ENCODE measurements at places on chromosomes 2 and 18.

DNA sequence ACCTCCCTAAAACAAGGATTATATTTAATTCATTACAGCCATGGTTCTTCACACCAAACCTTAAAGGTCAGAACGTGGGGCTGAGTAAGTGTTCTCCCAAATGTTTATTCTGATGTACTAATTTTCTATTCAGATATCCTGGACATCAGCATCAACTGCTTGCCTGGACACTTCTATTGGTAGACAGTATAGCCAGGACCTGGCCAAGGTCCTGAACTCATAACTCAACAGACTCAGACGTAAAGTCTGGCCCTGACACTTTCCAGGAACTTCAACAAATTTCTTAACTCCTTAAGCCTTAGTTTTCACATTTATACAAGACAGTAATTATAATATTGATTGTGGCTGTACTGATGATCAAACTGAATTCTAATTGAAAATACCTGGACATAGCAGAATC is 89.1 kb downstream of the AKAIN1 start:
- DNase-seq: no peak

GRCh38 chr2:29765721-29766120 is 155.7 kb downstream of the ALK start:
- DNase-seq: no peak

GRCh38 chr2:233240897-233241296 is 10.6 kb upstream of the ATG16L1 start:
- DNase-seq: no peak

GRCh38 chr2:46248171-46248570 is 49.0 kb upstream of the EPAS1 start:
- no peak for DNase-seq

DNA sequence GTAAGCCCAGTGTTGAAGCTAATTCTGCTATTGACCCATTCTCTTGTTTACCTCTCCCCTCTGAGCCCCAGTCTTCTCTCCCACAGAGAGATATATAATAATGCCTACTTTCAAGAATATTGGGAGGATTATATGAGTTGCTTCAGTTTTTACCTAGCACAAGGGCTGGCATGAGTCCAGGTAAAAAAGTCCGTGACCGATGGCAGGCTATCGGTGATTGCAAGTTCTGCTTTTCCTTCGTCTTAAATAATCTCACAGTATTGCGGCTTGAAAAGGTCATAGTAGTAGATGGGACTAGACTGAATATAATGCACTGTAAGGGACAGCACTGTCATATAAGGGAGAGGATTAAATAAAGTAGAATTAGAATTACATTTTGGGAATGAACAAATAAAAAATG is 77.6 kb downstream of the KIF5C start:
- DNase-seq: no peak

DNA sequence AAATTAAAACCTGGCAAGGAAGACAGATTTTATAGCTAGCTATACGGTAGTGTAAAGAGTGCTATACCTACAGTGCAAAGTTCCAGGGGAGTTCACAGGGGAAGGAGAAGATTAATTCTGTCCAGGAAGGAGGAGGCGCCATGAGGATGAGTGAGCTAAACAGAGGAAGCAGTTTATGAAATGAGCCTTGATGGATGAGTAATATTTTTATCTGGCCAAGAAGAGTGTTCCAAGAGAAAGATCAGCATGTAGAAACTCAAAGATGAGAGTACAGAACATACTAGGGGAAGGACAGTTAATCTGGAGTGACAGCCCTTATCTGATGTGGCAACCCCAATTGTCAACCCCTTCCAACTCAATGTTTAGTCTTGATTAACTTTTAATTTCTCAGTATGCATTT is 54.8 kb downstream of the CDH20 start:
- no peak for DNase-seq

GRCh38 chr2:181459621-181460021 is 2.4 kb downstream of the ITGA4 start:
- no peak for DNase-seq

GRCh38 chr2:53913721-53914120 is 54.0 kb upstream of the GPR75 start:
- no peak for DNase-seq

DNA sequence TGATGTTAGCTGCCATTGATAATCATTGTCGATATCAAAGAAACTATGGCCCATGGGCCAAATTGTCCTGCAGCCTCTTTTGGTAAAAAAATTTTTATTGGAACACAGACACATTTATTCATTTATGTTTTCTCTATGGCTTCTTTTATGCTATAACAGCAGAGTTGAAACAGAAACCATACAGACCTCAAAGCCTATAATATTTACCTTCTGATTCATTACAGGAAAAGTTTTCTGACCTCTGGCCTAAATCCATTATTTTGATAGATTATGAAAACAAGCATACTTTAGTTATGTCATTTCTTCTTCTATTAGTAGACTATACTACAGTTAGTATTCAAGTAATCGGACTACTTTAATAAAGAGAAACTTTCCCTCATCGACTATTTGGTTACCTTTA is 349.7 kb upstream of the GALNT5 start:
- no peak for DNase-seq

GRCh38 chr2:10161206-10161931 is 38.8 kb downstream of the RRM2 start:
- DNase-seq: no peak

- no peak for DNase-seq
Observed at GRCh38 chr2:224407241-224407701, 5.4 kb upstream of the FAM124B start.

- no peak for DNase-seq
Observed at GRCh38 chr18:5955861-5956260, 60.5 kb upstream of the TMEM200C start.

GRCh38 chr18:78873926-78874500 is 105.6 kb upstream of the SALL3 start:
- DNase-seq: no peak

GRCh38 chr2:51881673-51882072 is 849.7 kb upstream of the NRXN1 start:
- no peak for DNase-seq

GRCh38 chr2:45780541-45781463 is 129.3 kb downstream of the PRKCE start:
- no peak for DNase-seq

- DNase-seq: peak; percentile 46
Observed at GRCh38 chr18:58032233-58032632, 11.8 kb upstream of the NEDD4L start.

DNA sequence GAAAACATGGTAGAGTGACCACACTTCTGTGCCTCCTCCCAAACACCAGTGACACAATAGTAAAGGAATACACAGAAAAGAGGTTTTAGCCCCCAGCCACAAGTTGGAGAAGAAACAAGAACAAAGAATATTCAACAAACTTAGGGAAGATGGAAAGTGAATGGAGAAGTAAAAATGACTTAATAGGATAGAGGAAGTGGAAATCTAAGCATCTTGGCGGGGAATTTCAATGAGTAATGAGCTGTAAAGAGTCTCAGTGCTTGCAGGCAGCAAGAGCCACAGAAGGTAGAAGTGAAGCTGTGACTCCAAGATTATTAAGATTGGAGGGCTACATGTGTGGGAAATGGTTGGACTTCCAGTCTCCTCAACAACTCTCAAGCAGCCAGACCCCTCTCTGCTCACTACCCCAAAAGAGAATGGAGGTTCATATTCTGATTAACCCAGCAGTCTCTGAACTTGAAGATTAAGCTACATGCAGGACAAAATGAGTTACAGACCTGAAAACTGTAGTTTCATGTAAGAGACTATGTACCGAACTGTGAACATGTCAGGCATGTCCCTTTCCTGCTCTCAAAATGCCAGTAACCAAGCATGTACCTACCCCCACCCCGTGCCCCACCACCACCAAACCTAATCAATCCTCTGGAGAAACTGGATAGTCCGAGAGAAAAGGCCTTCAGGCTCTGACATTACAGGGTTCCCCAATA is 16.9 kb upstream of the HNRNPLL start:
- DNase-seq: no peak

DNA sequence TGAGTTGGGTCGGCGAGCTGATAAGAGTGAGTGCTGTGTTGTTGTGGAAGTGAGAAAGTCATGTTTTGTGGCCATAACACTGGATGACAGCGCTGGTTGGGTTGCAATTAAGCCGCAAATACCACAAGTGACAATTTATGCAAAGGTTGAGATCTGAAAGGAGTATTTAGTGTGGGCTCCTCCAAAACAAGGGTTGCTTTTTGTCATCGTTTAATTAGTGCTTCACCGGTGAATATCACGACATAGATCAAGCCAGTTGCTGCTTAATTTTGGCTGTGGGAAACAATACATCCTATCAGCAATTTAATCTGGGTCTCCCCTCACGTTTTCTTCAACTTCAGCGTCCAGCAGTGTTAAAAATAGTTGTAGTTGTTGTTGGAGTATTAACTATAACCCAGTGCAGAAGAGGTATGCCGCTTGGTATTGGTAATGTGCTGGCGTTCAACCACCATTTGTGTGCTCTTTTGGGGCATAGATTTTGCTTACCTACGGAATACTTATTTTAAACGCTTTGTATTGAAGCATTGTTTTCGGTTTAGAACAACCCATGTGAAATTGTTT is 662 bp downstream of the ACVR2A start:
- no peak for DNase-seq

DNA sequence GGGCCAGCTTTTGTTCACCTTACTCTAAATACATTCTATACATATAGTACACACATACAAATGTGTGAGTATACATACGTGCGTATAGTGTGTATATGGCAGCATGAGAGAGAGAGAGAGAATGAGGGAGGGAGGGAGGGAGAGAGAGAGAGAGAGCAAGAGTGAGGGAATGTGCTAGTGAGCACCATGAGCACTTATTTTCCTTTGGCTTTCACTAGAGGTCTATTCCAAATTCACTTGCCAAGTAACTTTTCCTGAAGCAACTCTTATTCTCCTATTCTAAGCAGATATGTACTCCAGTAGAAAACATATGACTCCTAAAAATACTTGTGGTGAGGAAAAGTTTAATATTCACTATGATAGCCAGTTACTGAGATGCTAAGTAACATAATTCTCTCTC is 85.7 kb downstream of the COBLL1 start:
- no peak for DNase-seq

GRCh38 chr2:153005071-153005730 is 286.8 kb downstream of the ARL6IP6 start:
- no peak for DNase-seq

GRCh38 chr2:23367760-23368159 is 17.2 kb upstream of the KLHL29 start:
- no peak for DNase-seq

DNA sequence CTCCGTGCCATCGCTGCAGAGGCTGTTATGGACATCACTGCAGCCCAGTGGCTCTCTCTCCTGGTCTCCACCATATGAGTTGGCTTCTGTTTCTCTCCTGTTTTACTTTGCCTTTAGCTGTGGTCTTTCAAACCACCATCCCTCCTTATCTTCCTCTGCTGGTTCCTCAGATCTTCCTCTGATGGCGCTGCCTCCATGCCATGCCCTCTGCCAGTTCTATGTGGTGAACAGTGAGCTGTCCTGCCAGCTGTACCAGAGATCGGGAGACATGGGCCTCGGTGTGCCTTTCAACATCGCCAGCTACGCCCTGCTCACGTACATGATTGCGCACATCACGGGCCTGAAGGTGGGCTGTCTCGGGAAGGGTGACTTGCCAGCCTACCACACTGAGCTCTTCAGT is 13.1 kb downstream of the TYMS start:
- no peak for DNase-seq

DNA sequence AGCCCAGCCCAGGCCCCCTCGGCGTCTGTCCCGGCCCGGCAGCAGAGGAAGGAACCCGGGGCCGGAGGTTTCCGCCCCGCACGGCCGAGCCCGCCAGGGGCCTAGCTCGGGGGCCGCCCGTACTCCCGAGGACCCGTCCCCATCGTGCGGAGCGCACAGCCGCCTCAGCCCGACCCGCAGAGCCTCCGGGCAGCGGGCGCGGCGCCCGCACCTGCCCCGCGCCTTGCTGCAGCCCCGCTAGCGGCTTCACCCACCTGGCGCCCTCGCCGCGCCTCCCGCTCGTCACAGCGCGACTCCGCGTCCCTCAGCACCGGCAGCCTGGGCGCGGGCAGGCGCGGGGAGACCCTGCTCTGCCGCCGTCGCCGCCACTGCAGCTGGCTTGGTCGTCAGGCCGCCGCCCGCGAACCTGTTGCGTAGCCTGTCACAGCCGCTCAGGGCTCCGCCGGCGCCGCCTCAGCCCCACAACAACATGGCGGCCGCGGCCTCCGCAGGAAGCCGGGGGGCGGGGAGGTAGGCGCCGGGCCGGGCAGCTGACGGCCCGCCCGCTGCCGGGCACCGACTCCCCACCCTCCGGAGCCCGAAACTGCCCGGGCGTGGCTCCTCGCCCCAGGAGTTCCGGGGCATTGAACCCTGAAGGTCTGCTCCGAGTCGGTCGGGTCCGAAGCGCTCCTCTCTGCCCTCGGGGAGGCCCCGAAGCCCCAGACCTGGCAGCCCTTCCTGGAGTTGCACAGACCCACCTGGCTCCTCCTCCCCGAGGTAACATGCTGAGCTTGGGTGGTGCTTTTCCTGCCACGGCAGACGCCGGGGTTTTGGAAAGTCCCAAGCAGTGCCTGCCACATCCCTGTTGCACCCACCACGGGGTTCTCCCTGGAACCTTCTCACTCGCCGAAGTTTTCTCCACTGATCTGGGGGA is at the start of gene ITSN2:
Gene ITSN2 (minus strand): TSS at position 487 of the 913 bp plus-strand sequence. CDS start 32,454 bp downstream, outside the sequence.
- peak; percentile 88 for DNase-seq

- no peak for DNase-seq
Observed at GRCh38 chr2:69798290-69798908, 31.1 kb upstream of the GMCL1 start.

- no peak for DNase-seq
Observed at GRCh38 chr2:24490181-24490689, 819 bp upstream of the NCOA1 start.

DNA sequence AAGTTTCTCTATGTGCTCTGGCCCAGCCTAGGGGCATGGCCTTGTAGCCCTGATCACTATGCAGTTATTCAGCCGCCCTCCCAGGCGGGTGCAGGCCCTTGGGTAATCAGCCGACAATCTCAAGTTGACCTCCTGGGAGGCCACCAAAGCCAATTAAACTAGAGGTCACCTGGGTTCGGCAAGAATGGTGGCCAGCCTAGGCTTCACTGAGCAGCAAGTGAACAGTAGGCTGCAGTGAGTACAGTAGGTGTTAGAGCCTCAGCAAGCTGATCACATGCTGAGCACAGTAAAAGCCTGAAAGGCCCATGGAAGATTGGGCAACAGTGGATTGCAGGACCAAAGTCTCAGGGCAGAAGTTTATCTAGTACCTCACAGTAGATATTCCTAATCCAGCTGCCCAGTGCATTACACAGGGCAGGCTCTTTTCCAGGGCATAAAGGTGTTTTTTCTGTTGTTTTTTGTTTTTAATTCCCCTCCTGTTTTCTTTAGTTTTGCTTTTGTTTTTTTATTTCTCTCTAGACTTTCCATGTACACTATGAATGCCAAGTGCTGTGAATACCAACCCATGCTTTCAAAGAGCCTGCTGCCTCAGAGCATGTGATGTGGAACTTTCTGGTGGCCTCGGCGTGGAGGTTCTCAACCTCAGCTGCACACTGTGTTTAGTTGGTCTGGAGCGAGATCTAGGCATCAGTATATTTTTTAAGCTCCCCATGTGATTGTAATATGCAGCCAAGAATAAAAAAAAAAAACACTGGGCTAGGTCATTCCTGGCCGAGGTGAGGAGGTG is 55.9 kb upstream of the ATL2 start:
- no peak for DNase-seq

Measured in BE2C (cell line).